ENCODE measurements at places on chromosomes 12 and 14. TPM values are rescaled to one million over a fixed set of nuclear protein-coding genes. Genes with fewer than 3 reads are reported as not detected.

Gene CLEC12A
- 0.08 TPM for total RNA-seq

DNA sequence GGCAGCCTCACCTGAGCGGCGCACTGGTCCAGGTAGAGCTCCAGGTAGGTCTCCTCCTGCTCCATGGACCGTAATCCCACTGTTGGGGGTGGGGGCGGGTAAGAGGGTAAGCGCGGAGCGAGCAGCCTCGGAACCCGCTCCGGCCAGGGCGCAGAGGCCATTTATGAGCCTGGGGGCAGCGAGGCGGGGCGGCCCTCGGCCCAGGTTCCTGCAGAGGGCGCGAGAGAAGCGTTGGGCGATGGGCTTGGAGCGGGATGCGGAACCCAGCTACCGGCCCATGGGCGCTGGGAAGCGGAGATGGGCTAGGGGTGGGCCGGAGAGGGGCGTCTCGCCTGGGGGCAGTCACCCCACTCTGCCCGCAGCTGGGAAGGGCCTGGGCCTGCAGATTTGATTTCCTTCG, at the start of gene TBPL2:
TBPL2 (minus strand) TSS at position 232 of the 400 bp plus-strand sequence; CDS start at position 65, 167 bp downstream.
- H3K27ac ChIP-seq: no peak within 1 kb of the TSS
- no peaks in the 10 kb centered on the region for H3K36me3 ChIP-seq
- no peaks in the 10 kb centered on the region for H3K4me1 ChIP-seq
- peak; percentile 35 for DNase-seq
- no peaks in the 10 kb centered on the region for H3K27me3 ChIP-seq
- no peak within 1 kb of the TSS for H3K4me3 ChIP-seq

DNA sequence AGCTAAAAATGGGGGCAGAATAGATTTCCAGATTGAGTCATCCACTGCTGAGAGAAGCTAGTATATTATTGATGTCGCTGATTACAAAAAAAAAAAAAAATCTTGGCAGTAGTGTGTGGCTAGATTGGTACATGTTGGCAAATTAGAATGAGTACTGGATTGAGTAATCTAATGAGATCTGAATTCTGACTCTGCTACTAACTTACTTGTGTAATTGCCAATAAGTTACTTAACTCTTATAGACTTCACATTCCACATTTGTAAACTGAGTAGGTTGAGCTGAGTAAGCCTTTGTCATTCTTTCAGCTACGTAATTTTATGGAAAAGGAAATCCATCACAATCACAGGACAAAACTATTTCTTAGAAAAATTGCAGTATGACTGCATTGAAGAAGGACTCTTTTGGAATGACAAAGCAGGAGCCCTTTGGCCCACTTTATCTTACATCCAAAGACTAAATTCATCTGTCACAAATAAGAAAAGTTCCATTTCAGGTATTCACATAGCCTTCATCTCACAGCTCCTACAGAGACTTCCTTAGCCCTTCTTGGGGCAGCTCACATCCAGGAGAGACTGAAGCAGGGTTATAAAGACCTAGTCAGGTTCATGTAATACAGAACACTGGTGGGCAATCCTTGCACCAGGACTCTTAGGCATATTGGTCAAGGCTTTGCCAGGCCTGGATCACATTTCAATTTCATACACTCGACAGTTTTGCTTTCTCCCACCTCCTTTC, 197.3 kb upstream of the CPNE8 start:
- H3K4me1 ChIP-seq: no peaks in the 10 kb centered on the region
- no peak overlapping the region for H3K27ac ChIP-seq
- DNase-seq: no peak
- no peak overlapping the region for H3K4me3 ChIP-seq
- H3K27me3 ChIP-seq: no peaks in the 10 kb centered on the region
- no peaks in the 10 kb centered on the region for H3K36me3 ChIP-seq

GRCh38 chr14:96091941-96092411, 52.8 kb downstream of the C14orf132 start:
- peaks cover 22% of the 10 kb centered on the region for H3K4me1 ChIP-seq
- H3K36me3 ChIP-seq: no peaks in the 10 kb centered on the region
- no peak overlapping the region for H3K27ac ChIP-seq

DNA sequence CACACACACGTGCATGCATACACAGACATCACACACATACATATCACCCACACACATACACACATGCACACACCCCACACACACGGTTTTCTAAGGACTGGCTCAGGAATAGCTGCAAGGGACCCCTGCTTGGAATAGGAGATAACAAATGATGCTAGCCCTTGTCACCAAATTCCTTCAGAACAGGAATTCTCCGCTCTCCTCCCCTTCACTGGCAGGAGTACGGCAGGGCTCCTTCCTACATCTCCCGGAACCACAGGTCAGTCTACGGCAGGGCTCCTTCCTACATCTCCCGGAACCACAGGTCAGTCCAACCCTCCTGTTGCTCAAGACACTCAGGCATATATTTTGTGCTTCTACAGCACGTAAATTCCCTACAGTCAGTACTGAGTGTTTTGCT, 23.9 kb downstream of the PHLDA1 start:
- H3K4me1 ChIP-seq: peaks cover 12% of the 10 kb centered on the region
- no peak overlapping the region for H3K4me3 ChIP-seq
- no peaks in the 10 kb centered on the region for H3K27me3 ChIP-seq

DNA sequence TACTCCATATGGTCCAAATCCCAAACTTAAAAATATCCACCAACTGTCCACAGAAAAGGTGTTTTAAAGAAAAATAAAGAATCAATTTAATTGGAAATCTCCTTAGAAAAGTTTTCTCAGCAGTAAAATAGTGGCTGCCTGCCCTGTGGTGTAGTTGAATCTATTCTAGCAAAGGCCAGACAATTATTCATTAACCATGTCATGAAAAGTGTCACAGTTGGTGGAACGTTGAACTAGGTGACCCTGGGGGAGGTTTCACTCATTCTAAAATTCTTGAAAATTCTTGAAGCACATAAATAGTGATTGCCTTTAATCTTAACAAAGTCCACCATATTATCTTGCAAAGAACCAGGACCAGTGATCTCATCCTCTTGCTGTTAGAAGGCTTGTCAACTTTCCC, 78.4 kb upstream of the GZMB start:
- no peak overlapping the region for H3K4me3 ChIP-seq
- no peaks in the 10 kb centered on the region for H3K27me3 ChIP-seq
- DNase-seq: no peak
- H3K27ac ChIP-seq: no peak overlapping the region
- H3K36me3 ChIP-seq: no peaks in the 10 kb centered on the region

DNA sequence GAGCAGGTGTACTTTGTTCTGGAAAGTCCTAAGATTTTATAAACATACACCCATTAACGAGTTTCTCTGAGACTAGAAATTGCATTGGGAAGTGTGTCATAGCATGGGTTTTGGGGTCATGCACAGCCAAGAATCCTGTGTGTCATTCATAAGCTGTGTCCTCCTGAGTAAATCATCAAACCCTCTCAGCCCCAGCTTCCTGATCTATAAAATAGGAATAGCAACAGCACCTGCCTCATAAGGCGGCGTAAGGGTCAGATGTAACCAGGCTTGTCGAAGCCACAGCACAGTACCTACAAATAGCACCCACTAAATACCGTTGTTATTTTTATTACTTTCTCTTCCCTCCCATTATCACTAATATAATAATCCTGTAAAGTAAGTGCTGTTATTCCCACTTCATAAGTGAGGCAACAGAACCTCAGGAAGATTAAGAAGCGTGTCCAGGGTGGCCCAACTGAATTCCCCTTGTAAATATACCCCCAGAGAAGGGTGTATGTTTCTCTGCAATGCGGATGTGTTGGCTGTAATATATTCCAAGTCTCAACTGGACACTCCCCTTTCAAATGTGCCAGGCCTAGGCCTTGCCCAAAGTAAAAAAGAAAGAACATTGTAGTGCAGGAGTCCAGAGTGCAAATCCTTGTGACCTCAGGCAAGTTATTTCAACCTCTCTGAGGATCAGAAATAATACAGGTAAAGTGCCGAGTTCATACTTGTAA, 188.3 kb upstream of the BCL2L14 start:
- peaks cover 25% of the 10 kb centered on the region for H3K4me1 ChIP-seq
- H3K27ac ChIP-seq: peak overlapping the region; percentile 31
- no peak overlapping the region for H3K4me3 ChIP-seq
- no peak for DNase-seq
- H3K36me3 ChIP-seq: no peaks in the 10 kb centered on the region

GRCh38 chr14:66939409-66939808, 249.8 kb upstream of the GARIN2 start:
- DNase-seq: no peak
- no peaks in the 10 kb centered on the region for H3K27me3 ChIP-seq
- no peak overlapping the region for H3K27ac ChIP-seq
- H3K4me3 ChIP-seq: no peak overlapping the region
- no peaks in the 10 kb centered on the region for H3K4me1 ChIP-seq

DNA sequence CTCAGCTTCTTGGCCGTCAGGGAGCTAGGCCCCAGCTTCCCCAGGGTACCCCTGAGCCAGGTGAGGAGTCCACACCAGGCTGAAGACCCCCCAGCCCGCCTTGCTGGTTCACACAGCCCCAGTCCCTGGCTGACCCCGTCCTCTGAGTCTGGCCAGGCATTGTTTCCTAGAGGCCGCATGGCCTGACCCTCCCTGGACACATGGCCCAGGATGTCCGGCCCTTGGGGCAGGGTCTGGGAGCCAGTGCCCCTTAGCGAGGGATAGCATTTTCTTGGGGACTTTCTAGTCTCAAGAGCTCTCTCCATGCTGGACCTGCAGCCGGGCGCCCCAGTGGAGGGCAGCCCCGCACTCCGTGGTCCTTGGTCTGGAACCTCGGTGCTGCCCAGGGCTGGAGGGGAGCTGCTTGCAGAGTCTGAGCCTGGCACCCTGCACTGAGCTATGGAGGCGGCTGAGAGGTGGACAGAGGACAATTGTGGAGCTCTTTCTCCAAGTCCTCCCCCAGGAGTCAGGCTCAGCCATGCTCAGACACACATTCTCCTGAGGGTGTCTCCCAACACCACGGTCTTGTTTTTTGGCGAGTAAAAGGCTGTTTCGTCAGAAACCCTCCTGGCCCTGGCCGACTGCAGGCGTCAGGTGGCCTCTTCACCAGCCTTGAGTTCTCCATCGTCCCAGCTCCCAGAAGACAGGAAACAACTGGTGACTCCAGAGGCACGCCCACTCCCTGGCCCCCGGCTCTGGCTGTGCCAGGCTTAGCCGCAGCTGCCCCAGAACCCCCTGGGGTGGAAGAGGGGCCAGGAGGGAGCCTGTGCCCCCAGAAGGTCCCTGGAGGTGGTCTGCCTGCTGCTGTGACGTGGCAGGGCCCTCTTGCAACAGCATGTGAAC, 17.6 kb upstream of the CRIP2 start:
- H3K36me3 ChIP-seq: no peaks in the 10 kb centered on the region
- no peaks in the 10 kb centered on the region for H3K27me3 ChIP-seq
- no peak overlapping the region for H3K27ac ChIP-seq
- no peak overlapping the region for H3K4me3 ChIP-seq

DNA sequence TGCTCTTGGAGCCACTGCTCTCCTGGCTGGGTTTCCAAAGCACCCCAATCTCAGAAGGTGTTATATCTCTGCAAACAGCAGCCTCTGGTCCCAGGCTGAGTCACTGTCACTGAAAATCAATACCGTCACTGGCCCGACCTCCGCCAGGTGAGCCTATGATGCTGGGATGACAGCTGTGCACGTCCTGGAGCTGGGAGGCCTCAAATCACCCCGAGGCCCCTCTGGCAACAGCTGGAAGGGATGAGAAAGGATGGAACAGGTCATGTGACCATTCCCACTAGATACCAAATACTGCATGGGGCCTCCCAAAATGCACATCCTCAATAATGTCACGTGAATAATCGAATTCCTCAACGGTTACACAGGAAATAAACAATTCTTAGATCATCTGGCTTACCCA, 190.8 kb downstream of the TTC7B start:
- no peaks in the 10 kb centered on the region for H3K36me3 ChIP-seq
- no peak overlapping the region for H3K4me3 ChIP-seq
- no peaks in the 10 kb centered on the region for H3K27me3 ChIP-seq
- H3K27ac ChIP-seq: peak overlapping the region; percentile 23
- DNase-seq: no peak

Measured in hepatocyte (in vitro differentiated cells).